Thymus (tissue), 14 donors: ENCODE measurements at places on chromosomes 2 and 18.

GRCh38 chr2:47344890-47345589 lies 57.9 kb upstream of the MSH2 start:
- no peak overlapping the region for H3K27ac ChIP-seq
- H3K36me3 ChIP-seq: no peaks in the 10 kb centered on the region
- DNase-seq: no peak
- no peak overlapping the region for H3K4me3 ChIP-seq

DNA sequence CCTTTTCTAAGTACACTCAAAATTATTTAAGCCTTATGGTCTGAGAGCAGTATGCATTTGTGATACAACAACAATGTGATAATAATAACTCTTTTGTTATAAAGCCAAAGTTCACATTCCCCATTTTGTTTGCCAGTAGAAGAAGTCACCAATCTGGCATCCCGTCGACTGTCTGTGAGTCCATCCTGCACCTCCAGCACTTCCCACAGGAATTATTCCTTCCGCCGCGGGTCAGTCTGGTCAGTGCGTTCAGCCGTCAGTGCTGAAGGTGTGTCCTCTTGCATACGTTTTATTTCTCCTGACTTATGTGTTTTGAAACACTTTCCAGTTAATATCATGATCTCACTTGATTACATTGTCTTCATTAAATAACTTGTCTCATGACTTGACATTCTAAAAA lies 80.3 kb upstream of the RPE start:
- no peaks in the 10 kb centered on the region for H3K4me1 ChIP-seq
- no peak for DNase-seq
- no peaks in the 10 kb centered on the region for H3K36me3 ChIP-seq
- H3K27me3 ChIP-seq: no peaks in the 10 kb centered on the region

DNA sequence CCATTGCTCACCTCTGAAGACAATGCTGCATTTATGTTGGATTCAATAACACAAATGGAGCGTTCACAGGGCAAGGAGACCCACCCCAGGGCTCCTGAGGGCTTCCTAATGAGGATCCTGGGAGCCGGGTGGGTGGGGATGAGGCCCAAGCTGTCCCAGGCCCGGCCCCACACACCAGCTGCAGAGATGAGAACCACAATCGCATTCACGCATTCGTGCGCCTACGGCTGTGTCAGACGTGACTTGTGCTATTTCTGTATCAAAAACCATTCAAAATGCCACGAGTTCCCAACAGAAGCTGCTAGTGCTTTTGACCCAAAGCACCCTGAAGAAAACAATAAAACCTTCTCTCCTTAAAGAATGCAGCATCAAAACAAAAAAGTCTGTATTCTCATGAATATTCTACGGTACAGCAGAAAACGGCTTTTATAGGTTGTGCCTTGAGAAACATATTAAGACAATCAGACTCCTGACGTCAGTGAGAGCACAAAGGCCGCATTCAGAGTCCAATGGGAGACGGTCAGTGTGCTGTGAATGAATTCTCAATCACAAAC lies 205.4 kb downstream of the HDAC4 start:
- DNase-seq: no peak
- no peak overlapping the region for H3K4me3 ChIP-seq
- H3K4me1 ChIP-seq: no peaks in the 10 kb centered on the region
- H3K27ac ChIP-seq: peak overlapping the region; percentile 27
- peaks cover 58% of the 10 kb centered on the region for H3K36me3 ChIP-seq

- H3K27ac ChIP-seq: no peak overlapping the region
- no peak for DNase-seq
- H3K36me3 ChIP-seq: peaks cover 14% of the 10 kb centered on the region
- no peak overlapping the region for H3K4me3 ChIP-seq
- H3K4me1 ChIP-seq: no peaks in the 10 kb centered on the region
These were observed 9.7 kb upstream of the TPRKB start for GRCh38 chr2:73746877-73747208.

DNA sequence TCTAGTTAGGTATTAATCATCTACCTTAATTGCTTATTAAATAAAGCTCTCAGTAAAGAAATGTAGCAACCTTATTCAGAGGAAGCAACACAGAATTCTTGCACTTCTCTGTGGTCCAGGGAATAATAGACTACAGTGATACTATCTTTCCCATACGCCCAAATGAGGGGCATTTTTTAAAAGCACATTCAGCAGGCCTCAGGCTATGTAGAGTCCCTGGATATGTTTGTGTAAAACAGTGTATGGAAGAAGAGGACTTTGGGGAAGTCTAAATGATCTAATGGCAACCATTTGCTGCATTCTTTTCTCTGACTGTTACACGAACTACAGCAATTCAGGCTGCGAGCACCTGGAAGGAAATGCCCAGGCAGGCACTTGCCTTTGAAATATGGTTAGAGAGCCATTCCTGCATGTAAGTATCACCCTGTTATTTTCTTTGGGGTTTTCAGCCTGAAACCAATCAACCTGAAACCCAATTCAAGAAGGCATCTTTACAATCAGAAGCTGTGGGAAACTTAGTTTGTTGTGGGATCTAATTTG lies 1814.7 kb upstream of the CELF4 start:
- no peak for DNase-seq
- H3K27me3 ChIP-seq: no peaks in the 10 kb centered on the region
- no peak overlapping the region for H3K4me3 ChIP-seq
- no peaks in the 10 kb centered on the region for H3K36me3 ChIP-seq

- no peaks in the 10 kb centered on the region for H3K36me3 ChIP-seq
- H3K4me1 ChIP-seq: peaks cover 20% of the 10 kb centered on the region
- DNase-seq: no peak
- H3K27ac ChIP-seq: no peak overlapping the region
- H3K4me3 ChIP-seq: no peak overlapping the region
These were observed 174.9 kb downstream of the SEPTIN10 start for GRCh38 chr2:109438773-109439389.

GRCh38 chr2:126627643-126628042 lies 28.3 kb upstream of the GYPC start:
- H3K4me3 ChIP-seq: no peak overlapping the region
- no peak overlapping the region for H3K27ac ChIP-seq
- DNase-seq: no peak
- no peaks in the 10 kb centered on the region for H3K36me3 ChIP-seq
- no peaks in the 10 kb centered on the region for H3K4me1 ChIP-seq

- no peaks in the 10 kb centered on the region for H3K36me3 ChIP-seq
- H3K4me1 ChIP-seq: no peaks in the 10 kb centered on the region
- no peak overlapping the region for H3K27ac ChIP-seq
- no peaks in the 10 kb centered on the region for H3K27me3 ChIP-seq
- no peak for DNase-seq
- no peak overlapping the region for H3K4me3 ChIP-seq
These were observed 107.6 kb upstream of the RGPD4 start for GRCh38 chr2:107719141-107719540.

DNA sequence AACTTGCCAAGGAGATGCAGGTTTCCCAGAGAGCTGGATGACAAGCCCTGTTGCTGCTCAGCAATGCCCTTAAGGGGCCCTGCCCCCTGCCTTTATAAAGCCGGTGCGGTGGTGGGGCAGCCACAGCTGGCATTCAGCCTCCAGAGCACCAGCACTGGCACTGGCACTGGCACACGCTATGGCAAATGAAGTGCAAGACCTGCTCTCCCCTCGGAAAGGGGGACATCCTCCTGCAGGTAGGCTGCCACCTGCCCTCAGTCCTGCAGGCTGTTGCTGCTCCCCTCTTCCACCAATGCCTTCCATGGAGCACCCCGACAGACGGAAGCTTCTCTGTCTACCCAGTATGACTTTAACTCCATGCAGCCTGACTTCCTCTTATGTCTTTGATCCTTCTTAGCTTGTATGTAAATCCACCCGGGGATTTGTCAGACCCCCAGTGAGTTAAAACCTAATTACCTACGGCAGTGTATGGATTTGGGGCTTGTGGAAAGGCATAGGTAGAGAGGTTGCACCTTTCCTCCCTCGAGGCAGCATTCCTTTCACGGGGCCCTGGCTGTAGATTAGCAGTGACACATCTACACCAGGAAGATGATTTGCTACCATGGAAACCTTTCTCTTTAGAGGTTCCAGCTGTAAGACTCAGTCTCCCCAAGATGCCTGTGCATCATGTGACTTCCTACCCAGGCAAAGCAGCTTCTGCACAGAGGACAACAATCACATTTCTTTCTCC lies at the start of gene DAPL1:
DAPL1 (plus strand) TSS at position 123 of the 730 bp plus-strand sequence; CDS start at position 179, 56 bp downstream.
- peak within 1 kb of the TSS; percentile 19 for H3K4me3 ChIP-seq
- DNase-seq: peak; percentile 38
- H3K27ac ChIP-seq: no peak within 1 kb of the TSS
- H3K36me3 ChIP-seq: no peaks in the 10 kb centered on the region
- H3K4me1 ChIP-seq: peaks cover 4% of the 10 kb centered on the region

DNA sequence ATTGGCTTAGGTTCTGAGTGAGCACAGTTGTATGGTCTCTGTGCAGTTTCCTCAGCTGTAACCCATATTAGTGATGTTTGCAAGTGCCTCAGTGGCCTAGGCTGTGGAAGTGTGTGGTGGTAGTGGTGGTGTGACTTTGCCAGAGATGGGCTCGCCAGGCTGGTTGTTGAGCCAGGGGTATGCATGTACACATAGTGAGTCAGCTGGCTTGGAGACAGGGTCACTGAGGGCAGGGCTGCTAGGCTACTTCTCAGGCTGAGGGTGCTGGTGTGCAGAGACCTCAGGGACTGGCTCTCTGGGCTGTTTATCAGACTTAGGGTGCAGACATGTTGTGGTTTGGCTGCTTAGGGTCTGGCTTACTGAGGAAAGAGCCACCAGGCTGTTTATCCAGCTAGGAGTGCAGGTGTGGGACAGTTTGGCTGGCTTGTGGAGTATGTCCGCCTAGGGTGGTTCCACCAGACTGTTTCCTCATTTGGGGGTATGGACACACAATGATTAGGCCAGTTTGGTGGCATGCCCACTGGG lies 15.0 kb downstream of the APLF start:
- H3K4me3 ChIP-seq: no peak overlapping the region
- DNase-seq: no peak
- no peak overlapping the region for H3K27ac ChIP-seq
- H3K4me1 ChIP-seq: no peaks in the 10 kb centered on the region

- no peaks in the 10 kb centered on the region for H3K27me3 ChIP-seq
- DNase-seq: no peak
- no peaks in the 10 kb centered on the region for H3K4me1 ChIP-seq
- H3K36me3 ChIP-seq: no peaks in the 10 kb centered on the region
- H3K27ac ChIP-seq: no peak overlapping the region
- no peak overlapping the region for H3K4me3 ChIP-seq
These were observed 150.8 kb downstream of the MEMO1 start for GRCh38 chr2:31859959-31860358.

DNA sequence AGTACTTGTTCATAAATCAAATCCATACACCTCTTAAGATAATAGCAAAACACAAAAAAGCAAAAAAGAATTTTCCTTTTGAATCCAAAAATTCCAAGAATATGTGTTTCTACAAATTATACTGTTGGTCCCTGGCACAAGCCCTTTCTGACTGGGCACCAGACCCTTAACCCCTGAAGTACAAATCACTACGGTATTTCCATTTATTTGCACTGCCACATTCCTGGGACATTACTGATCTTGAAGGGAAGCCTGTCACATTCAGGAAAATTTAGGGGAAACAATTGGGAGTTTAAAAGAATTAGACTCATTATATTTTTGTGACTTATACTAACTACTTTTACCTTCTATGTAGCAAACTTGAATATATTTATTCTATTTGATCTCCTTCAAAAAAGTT lies 98.8 kb downstream of the ZNF521 start:
- no peak overlapping the region for H3K4me3 ChIP-seq
- H3K27ac ChIP-seq: no peak overlapping the region
- H3K27me3 ChIP-seq: no peaks in the 10 kb centered on the region
- H3K36me3 ChIP-seq: no peaks in the 10 kb centered on the region
- DNase-seq: no peak

DNA sequence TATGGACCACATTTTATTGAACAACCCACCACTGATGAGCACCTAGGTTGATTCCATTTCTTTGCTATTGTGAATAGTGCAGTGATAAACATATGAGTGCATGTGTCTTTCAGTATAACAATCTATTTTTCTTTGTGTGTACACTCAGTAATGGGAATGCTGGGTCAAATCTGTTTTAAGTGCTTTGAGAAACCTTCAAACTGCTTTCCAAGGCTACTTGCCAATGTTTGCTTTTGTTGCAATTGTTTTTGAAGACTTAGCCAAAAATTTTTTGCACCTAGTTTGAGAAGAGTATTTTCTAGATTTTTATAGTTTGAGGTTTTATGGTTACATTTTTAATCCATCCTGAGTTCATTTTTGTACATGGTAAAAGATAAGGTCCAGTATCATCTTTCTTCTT lies 587.4 kb upstream of the SETBP1 start:
- DNase-seq: no peak
- H3K27ac ChIP-seq: no peak overlapping the region
- H3K4me1 ChIP-seq: no peaks in the 10 kb centered on the region
- H3K4me3 ChIP-seq: no peak overlapping the region

- H3K36me3 ChIP-seq: no peaks in the 10 kb centered on the region
- H3K4me1 ChIP-seq: peaks cover 2% of the 10 kb centered on the region
- H3K4me3 ChIP-seq: no peak overlapping the region
- DNase-seq: no peak
- no peaks in the 10 kb centered on the region for H3K27me3 ChIP-seq
These were observed 10.4 kb downstream of the TOGARAM2 start for GRCh38 chr2:28991460-28991859.

DNA sequence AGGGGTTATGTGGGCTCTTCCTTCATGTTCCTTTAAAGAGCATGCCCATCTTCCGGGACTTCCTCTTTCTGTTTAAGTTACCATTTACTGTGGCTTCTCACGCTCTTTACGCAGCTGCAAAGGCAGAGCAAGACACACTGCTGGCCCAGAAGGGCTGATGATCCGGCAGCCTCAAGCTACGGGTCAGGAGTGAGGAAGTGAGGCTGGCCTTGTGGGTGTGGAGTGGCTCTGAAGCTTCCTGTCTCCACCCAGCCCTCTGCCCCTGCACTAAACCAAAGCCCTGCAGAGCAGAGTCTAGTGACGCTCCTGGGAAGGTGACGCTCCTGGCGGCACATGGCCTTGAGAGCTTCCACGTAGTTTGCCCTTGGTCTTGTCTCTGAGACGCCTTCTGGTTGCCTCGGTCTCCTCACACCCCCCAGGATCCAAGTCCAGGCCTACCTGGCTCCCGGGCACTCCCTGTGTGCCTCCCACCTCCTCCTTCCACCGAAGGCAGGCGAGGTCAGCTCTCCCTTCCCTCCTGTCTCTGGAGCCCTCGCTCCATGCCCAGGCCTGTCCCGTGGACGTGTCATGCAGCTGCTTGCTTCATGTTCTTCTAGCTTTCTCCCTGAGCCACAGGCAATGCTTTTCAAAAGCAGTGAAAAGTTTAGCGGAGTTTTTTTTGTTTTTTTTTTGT lies 50.3 kb downstream of the ARL4C start:
- no peak overlapping the region for H3K4me3 ChIP-seq
- no peak for DNase-seq
- peak overlapping the region; percentile 94 for H3K27ac ChIP-seq
- H3K4me1 ChIP-seq: peaks cover 43% of the 10 kb centered on the region
- H3K27me3 ChIP-seq: no peaks in the 10 kb centered on the region

DNA sequence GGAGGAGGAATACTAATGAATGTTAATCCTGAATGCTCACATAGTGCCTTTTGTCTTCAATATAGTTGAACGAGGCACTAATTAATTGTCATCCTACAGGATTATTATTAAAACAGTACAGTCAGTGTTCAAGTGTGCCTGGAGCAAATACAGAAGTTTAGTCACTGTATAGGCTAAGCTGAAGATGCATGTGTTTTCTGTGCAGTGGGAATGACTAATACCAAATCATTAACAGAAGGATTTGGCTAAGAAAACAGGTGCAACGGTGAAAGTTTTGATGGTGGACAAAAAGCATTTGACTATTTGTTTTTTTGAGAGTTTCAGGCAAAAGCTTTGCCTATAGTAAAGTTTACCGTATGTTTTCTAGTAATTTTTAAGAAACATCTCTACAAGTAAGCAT lies 62.8 kb downstream of the DCC start:
- H3K4me1 ChIP-seq: no peaks in the 10 kb centered on the region
- DNase-seq: no peak
- H3K27me3 ChIP-seq: no peaks in the 10 kb centered on the region
